NCI-H524 treated with DMSO at 0.1 percent for 48 hours (cell line): ENCODE measurements at places on chromosomes 12 and 14.

GRCh38 chr14:58547649-58548048, 90.1 kb upstream of the DACT1 start:
- DNase-seq: no peak

DNA sequence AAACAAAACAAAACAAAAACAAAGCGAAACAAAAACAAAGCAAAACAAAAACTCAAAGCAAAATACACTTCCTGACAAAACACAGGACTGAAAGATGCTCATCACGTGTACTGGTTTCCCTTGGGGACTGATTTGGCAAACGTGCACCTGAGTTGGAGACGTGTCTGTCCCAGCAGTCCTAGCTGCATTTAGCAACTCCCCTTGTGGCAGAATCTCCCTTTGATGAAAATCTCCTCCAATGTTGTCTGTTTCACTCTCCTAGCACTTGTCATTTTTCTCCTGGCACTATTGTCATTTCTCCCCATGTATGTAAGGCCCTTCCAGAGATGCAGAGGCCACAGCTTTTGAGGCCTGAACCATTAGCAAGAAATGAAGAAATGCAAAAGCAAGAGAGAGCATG, 6.8 kb upstream of the SLC24A4 start:
- no peak for DNase-seq

- no peak for DNase-seq
Observed at GRCh38 chr14:100790502-100791347, 35.2 kb upstream of the MEG3 start.

- DNase-seq: no peak
Observed at GRCh38 chr14:65627315-65627714, 214.8 kb downstream of the FUT8 start.

DNA sequence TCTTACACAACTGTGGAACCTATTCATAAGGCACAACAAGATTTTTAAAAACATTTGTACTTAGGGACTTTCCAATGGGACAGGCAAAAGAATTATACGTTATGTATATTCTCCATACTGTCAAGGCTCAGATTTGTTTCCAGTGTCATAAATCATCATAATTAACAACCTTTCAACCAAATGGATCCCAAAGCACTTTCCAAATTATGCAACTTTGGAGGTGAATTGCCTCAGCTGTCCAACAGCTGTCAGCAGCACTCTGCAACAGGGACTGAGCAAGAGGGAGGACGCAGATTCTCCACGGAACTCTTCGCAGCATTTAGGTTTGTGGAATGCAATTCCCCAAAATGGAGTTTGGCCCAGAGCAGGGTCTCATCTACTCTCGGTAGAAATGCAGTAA, 186.6 kb downstream of the PAX9 start:
- no peak for DNase-seq

DNA sequence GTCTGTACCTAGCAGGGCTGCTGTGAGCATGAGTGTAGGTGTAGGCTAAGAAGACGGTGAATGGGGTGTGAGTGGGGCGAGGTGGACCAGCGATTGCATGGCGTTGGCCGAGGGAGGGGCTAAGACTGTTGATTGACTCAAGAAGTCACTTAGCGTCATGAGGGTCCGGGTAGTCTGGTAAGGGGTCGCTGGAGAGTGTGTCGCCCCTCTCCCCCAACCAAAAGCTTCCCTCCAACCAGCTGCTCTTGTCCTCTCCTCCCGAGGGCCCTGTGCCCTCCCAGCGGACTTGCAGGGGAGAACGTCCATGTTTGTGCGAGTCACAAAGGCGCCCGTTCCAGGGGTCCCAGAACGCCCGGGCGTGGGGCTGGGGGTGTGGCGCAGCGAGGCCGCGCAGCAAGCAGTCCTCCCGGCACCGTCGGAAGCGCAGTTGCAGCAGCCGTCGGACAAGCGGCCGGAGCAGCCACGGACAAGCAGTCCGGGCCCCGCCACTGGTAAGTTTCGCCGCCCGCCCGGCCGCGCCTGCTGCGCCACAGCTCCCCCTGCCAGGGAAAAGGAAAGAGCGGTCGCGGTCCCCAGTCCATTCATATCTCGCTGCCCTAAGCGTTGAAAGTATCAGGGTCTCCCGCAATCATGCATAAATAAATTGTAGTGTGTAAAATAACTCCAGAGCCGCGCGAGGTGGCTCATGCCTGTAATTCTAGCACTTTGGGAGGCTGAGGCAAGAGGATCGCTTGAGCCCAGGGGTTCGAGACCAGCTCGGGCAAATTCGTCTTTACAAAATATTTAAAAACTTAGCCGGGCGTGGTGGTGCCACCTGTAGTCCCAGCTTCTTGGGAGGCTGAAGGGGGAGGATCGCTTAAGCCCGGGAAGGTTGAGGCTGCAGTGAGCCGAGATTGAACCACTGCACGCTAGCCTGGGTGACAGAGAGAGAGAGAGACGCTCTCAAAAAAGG, at the start of gene CCDC63:
Gene CCDC63, plus strand, starts transcription at position 373 of the 952 bp plus-strand sequence. CDS start 5,968 bp downstream, outside the sequence.
- no peak for DNase-seq
